Ascending aorta (tissue), 2 donors: ENCODE measurements at places on chromosomes 7 and 10.
A peak's percentile ranks its signal among the peaks of the same experiment; 100 is the strongest.

DNA sequence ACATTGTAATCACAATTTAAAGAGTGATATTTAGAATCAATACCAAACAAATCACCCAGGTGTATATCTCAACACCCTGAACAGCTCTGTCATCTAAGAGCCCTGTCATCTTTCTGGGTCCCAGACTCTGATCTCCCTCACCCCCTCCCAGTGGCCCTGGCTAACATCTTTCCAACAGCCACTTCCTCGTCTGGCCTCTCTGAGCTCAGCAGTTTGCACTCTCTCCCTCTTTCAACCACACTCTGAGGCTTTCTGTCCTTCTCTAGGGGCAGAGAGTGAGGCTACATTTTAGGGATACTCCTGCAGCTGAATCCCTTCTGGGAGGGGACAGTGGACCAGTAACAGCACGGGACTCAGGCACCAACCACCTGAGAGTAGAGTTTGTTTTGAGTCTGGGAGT lies 17.1 kb upstream of the PRRT4 start:
- no peak overlapping the region for H3K4me3 ChIP-seq
- no peaks in the 10 kb centered on the region for H3K4me1 ChIP-seq
- no peaks in the 10 kb centered on the region for H3K36me3 ChIP-seq
- no peak for DNase-seq

DNA sequence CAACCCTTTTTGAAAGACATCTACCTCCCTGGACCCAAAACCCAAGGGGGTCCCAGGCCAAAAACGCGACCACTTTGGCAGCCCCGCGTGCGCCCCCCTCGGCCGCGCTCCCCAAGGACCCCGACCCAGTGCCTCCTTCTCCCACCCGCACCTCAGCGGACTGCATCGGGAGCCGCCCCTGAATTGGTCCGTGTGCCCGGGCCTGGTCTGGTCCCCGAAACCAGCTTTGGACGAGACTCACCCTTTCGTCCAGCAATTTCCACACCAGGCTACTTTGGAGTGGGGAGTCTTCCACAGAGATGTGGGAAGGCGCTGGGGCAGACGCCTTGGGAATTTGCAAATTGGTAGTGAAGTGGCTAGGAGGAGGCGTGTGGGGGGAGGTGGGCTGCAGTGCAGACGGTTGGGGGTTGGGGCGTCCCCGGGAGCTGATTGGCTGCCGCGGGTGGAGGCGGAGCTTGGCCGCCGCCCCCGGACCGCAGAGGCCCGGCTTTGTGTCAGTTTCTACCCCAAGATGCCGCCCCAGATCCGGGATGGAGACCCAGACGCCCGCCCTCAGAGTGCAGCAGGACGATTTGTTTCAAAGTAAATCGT lies 16.9 kb downstream of the TCAF1 start:
- H3K27ac ChIP-seq = no peak overlapping the region
- peaks cover 16% of the 10 kb centered on the region for H3K4me1 ChIP-seq
- no peaks in the 10 kb centered on the region for H3K27me3 ChIP-seq
- peak overlapping the region; percentile 54 for H3K4me3 ChIP-seq

DNA sequence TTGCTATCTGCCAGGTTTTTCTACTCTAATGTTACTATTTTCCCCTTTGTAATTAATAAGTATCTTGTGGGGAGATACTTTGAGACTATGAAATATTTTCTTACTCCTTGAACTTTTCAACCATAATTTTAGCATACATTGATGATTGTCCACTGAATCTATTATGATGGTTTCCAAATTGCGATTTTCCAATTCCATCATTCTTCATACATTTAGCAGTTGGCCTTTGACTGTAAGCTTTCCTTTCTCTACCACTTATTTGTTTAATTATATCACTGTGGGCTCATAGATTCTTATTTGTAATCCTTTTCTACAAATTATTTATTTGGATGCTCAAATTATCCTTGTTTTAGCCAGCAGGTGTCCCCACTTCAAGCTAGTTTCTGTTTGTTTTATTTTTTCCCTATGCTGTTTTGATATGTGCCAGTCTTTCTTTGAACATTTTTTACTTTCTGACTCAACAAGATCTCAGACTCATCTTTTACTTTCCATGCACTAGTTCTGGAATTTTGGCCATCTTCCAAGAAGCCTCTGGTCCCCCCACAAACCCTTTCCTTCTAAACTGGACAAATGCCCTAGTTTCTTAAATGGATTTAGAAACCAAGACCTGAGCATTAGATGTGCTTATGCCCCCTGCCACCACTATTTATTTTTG lies 11.4 kb upstream of the MRPS16 start:
- H3K36me3 ChIP-seq = no peaks in the 10 kb centered on the region
- no peaks in the 10 kb centered on the region for H3K4me1 ChIP-seq
- no peak overlapping the region for H3K27ac ChIP-seq
- no peak for DNase-seq
- H3K27me3 ChIP-seq = no peaks in the 10 kb centered on the region

DNA sequence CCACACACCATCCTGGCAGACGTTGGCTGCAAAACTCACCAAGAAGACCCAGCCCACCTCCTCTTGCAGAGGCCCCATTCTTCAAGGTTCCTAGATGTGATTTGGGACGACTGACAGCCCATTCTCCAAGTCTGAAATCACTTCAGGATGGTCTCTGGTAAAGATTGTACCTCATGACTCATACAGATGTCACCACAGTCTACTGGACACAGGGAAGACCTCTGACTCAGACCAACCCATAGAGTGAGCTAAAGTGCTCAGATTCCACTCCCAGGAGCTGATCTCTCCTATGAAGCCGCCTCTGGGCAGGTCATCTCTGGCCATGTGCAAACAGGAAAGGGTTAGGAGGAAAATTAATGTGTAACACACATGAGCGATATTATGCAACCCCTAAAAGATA lies 102.4 kb upstream of the VWC2 start:
- H3K4me3 ChIP-seq = no peak overlapping the region
- no peak for DNase-seq
- H3K36me3 ChIP-seq = no peaks in the 10 kb centered on the region

DNA sequence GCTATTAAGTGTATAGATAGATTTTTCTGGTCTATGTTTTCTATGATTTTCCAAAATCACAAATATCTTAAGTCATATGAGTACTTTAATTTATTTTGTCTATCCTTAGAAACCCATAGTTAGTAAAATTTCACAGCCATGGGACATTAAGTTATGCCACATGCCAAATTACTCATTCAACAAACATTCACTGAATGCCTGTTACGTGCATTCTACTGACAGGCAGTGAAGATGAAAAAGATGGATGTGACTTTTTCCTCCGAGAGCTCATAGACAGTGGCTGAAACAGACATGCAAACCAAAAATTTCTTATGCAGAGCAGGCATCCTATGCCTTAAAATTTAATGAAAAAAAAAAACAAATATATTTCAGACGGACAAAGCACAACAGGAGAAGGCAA lies 84.9 kb downstream of the CHRM2 start:
- no peaks in the 10 kb centered on the region for H3K27me3 ChIP-seq
- DNase-seq = no peak
- H3K4me3 ChIP-seq = no peak overlapping the region
- H3K27ac ChIP-seq = no peak overlapping the region
- H3K36me3 ChIP-seq = no peaks in the 10 kb centered on the region

DNA sequence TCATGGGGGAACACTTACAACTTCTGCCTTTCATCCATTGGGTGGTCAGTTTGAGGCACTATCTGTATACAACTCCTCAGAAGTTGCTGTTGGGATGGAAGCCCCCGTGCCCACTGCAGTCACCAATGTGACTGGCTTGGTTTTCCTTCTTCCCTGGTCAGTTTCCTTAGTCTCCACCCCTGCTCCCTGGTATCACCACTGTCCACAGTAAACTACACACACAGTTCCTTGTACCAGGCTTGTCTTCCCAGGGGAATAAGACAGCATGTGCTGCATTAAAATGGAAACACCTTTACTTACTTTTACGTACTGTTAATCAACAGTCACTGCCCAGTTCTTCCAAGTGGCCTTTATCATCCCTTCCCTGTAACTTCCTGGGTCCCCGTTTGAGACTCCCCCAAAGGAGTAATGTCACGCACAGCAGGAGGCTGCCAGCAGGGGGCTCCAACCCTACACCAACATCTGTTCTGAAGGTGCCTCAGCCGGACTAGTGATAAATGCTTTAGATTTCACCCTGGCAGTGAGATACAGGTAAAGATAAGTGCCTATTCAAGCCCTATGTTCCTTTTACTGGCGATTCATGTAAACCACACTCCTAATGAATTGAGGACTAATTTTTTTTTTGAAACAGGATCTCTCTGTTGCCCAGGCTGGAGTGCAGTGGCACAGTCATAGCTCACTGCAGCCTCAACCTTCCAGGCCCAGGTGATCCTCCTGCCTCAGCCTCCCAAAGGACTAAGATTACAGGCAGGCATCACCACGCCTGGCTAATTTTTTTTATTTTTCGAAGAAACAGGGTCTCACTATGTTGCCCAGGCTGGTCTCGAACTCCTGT lies 45.3 kb upstream of the PIK3AP1 start:
- no peak overlapping the region for H3K27ac ChIP-seq
- no peak overlapping the region for H3K4me3 ChIP-seq
- no peaks in the 10 kb centered on the region for H3K36me3 ChIP-seq
- DNase-seq = no peak
- H3K27me3 ChIP-seq = no peaks in the 10 kb centered on the region
- no peaks in the 10 kb centered on the region for H3K4me1 ChIP-seq

DNA sequence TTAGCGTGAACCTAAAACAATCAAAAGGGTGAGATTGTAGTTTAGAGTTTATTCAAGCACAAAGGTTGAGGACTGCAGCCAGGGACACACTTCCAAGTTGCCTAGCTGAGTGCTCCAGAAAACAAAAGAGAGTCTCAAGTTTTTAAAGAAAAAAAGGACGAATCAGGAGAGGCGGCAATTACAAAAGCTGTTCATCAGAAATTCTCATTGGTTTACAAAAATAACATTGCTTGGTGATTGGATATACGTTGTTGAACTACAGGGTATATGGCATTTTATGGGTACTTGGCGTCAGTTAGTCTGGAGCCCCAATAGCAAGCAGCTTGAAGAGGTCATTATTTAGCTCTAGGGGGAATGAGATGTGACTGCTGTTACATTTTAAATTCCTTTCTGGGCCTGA lies 11.5 kb downstream of the ZNF438 start:
- H3K27me3 ChIP-seq = no peaks in the 10 kb centered on the region
- H3K27ac ChIP-seq = peak overlapping the region; percentile 38
- H3K36me3 ChIP-seq = no peaks in the 10 kb centered on the region

DNA sequence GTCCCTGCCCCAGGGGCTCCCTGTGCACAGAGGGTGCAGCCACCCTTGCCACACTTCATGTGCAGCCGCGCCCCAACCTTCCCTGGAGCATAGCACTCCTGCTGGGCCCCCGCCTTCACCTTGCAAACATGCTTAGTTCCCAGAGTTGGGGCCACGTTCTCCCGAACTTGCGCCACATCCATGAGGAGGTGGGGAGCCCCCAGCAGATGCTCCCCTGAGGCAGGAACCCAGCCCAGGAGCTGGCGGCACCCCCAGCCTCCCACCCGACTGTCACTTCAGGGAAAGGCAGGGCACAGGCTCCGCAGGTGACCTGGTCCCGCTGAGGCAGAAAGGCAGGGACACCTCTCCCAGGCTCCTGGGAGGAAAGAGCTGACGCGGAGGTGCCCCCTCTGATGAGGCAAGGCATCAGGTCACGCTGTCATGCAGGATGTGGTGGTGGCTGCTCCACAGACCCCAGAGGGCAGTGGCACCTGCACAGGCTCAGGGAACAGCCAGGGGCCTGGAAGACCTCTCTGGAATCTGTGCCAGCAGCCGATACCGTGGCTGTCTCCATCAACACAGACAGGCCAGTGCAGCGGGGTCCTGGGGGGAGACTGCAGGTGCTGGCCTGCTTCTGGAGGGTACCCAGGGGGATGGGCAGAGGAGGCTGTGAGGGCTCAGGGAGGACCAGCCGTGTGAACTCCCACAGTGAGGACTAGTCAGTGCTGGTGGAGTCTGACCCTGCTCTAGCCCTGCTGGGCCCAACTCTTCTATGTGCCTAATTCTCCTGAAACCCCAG lies 221.3 kb downstream of the MAD1L1 start:
- peak; percentile 55 for DNase-seq
- H3K27ac ChIP-seq = no peak overlapping the region
- H3K4me3 ChIP-seq = no peak overlapping the region
- peaks cover 4% of the 10 kb centered on the region for H3K36me3 ChIP-seq

- H3K4me3 ChIP-seq = no peak overlapping the region
- DNase-seq = no peak
- H3K27me3 ChIP-seq = no peaks in the 10 kb centered on the region
- H3K4me1 ChIP-seq = no peaks in the 10 kb centered on the region
These were observed 21.6 kb downstream of the RBM28 start for GRCh38 chr7:128322040-128322643.
